ENCODE measurements at places on chromosomes 4 and X. TPM values are rescaled to one million over a fixed set of nuclear protein-coding genes. Genes with fewer than 3 reads are reported as not detected.

- DNase-seq: no peak
- H3K4me3 ChIP-seq: no peak overlapping the region
- H3K27me3 ChIP-seq: no peaks in the 10 kb centered on the region
- H3K36me3 ChIP-seq: peaks cover 26% of the 10 kb centered on the region
Observed at GRCh38 chr4:898869-899555, 33.1 kb downstream of the GAK start.

DNA sequence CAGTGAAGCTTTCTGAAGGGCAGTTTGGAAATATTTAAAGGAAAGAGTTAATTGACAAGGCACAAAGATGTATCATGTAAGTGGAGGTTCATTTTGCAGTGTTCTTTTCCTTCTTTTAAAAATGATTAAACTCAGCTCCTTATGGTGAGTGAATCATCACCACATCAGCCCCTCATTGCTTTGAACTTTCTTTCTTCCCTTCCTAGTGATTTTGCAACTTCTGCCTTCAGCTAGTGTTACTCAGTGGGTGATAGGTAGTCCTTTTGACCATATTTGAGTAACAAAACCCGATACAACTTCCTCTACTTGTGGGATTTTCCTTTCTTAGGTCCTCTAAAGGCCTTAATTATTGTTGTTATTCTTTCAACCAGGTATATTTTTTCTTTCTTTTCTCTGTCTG lies 8.2 kb downstream of the ZCCHC4 start:
- peaks cover 7% of the 10 kb centered on the region for H3K36me3 ChIP-seq
- no peaks in the 10 kb centered on the region for H3K4me1 ChIP-seq
- H3K27ac ChIP-seq: no peak overlapping the region

DNA sequence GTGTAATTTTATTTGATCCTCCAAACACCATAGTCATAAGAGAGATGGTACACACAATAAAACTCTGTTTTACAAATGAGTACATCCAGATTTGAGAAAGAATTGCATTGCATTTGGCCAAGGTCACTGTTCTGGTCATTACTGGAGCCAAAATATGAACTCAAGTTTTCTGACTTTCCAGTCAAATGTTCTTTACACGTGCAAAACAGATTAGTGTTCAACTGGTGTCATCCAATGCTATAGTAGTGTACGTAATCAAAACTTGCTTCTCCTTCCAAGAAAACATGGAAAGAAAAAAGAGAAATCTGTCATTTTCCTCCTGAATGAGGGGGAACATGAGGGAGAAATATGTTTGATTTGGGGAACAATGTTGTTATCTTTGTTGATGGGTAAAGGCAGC lies 291.9 kb downstream of the NAF1 start:
- H3K27ac ChIP-seq: no peak overlapping the region
- no peaks in the 10 kb centered on the region for H3K27me3 ChIP-seq
- H3K36me3 ChIP-seq: no peaks in the 10 kb centered on the region
- H3K4me3 ChIP-seq: no peak overlapping the region
- H3K4me1 ChIP-seq: no peaks in the 10 kb centered on the region

The CFP gene
- 3.0 TPM for polyA plus RNA-seq

The GUCY1B1 gene
- polyA plus RNA-seq: 0.09 TPM

The GAGE12J gene
- not detected for polyA plus RNA-seq

The MAGEA8 gene
- not detected for polyA plus RNA-seq

Measured in B cell (primary cell).